RKO (cell line): ENCODE measurements at places on chromosomes 4 and X.

- no peak for DNase-seq
Observed at GRCh38 chrX:149433451-149433850, 71.7 kb downstream of the IDS start.

DNA sequence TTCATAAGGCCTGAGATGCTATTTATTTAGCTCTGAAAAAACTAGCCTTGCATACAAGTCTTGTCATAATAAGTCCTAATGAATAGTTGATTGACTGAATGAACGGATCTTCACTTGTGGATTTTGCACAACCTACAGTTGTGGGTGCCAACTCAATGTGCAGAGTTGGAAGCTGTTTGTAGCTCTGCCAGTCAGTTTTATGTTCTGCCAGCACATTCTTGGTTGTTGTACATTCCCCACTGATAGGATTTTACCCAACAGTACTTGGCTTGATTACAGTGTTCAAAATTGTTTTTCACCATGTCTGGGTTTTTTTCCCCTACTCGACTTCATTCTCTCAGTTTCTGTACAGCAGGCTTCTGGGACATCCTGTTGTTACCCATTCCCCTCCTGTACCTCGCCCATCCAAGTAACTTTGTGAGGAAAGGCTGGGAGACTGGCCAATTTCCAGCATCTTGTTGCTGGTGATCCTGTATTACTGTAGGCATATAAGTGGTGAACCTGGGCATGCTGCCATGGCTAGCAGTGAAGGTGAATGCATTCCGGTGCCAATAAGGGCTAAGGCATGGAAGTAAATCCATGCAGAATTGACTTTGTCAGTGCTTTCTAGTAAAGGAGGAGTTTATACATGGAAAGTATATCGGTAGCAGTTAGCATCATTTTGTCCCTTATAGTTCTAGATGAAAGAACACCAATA, 22.8 kb downstream of the IL1RAPL1 start:
- no peak for DNase-seq

DNA sequence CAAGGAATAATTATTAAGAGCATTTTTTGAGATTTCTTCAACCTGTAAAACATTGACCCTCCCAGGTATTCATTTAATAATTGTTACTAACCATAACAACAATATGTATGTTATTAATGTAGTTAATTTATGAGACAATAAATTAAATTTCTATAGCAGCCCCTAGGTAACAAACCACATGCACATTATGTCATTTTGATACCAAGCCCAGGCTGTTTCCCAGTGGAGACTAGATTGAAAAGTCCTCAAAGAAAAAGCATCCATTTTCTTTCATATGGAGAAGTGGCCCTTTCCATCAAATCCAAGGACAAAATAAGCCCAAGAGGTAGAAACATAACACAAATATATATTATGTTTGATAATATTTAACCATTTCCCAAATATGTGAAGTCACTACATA, 104.3 kb upstream of the GK2 start:
- DNase-seq: no peak

DNA sequence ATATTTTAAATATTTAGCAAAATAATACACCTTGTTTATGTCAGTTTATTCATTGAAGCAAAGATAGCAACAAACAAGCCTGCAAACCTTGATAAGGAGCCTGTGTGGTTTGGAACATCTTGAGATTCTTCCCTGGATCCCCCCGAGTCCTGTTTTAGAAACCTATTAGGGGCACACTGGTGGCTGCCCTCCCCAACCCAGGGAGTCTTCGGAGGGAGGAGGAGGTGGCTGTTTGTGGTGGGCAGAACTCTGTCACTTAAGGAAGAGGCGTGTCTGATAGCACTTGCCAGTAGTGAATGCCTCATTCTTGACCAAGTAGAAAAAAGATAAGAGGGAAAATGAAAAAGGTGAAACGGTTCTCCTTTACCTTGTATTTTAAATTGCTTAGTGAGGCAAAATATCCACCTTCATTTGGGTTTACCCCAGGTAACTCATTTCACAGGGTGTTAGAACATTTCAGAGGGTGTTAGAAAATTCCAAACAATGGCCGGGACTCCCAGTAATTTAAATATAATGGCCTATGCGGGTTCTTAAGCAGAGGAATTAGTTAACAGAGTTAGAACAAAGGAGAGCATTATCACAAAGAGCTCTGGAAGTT, 10.4 kb downstream of the KIT start:
- DNase-seq: no peak
